ENCODE measurements at places on chromosomes 7 and 10.

GRCh38 chr7:70027867-70028266, 429.6 kb downstream of the AUTS2 start:
- DNase-seq = no peak

DNA sequence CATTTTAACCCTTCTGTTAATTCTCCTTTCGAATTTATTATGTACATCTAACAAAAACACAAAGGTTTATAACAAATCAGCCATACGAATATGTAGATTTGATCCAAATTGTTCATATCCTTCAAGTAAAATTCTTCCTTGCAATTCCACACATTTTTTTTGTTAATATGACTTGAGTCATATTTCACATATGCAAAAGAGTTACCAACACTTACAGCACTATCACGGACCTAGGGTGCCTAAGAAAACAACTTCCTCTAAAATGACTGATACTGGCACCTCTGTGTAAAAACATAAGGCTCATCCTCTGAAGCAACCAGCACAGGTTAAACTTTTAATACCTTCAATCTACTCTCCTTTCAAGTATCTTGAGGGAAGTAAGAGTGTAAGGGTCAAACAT, 451.8 kb downstream of the SEMA3D start:
- DNase-seq = no peak

- no peak for DNase-seq
Observed at GRCh38 chr10:17655567-17656146, 11.7 kb downstream of the STAM start.

GRCh38 chr10:84026821-84027257, 112.5 kb upstream of the GHITM start:
- no peak for DNase-seq

- no peak for DNase-seq
Observed at GRCh38 chr10:67110286-67110685, 184.4 kb downstream of the LRRTM3 start.

DNA sequence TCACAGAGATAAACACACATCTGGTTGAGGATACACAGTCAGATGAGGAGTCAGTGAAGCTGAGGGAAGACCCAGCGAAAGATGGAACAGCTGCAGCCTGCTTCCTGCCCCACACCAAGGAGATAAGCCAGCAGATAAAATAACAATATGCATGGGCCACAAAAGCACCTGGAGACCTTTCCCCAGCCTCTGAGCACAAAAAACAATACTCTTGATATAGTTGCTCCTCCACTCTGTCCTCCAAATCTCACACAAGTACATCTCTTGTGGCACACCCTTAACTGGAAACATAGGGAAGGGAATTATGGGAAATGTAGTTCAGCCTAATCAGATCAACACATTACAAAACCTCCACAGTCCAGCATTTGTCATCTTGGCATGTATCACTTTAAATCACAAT, 9.7 kb upstream of the FHIP2A start:
- DNase-seq = no peak

DNA sequence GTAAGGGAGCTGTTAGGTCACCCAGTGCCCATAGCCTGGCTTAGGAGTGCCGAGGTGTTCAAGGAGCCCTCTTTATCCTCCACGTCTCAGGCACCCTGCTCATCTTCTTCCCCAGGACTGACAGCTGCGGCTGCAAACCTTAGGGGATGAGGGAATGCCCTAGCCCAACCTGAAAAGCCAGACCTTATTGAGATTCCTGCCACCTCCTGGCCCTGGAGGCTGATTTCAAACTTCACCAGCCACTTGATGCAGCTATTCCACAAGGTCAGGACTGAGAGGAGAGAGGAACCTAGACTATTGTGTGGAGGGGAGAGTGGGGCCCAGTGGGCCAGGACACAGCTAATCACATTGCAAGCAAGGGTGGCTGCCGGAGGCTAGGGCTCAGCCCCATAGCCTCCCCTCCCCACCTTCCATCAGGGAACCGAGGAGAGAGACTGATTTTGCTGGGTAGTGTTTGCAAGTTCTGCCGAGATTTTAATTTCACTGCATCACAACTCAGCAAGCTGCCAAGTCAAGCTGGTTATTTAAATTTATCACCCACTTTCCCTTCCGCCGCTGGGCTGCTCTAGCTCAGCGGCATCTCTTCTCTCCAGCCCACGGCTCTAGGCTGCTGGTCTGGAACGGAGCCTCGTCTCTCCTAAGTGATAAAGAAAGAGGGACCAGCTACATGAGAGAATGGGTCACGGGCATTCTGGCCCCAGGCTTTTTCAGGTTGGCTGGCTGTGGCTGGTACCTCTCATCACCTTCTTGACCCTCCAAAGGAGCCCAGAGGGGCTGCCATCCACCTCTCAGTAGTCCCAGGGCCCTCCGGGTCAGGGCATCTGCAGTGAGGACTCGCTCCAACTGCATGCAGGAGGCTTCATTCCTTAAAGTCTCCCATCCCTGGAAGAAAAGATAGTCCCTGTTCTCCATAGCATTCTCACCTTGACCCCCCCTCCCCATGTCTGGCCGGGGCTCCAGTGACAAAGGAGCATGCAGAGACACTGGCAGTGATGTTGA, 66.7 kb downstream of the PAX2 start:
- no peak for DNase-seq

- no peak for DNase-seq
Observed at GRCh38 chr7:119606297-119606696, 666.7 kb upstream of the KCND2 start.

DNA sequence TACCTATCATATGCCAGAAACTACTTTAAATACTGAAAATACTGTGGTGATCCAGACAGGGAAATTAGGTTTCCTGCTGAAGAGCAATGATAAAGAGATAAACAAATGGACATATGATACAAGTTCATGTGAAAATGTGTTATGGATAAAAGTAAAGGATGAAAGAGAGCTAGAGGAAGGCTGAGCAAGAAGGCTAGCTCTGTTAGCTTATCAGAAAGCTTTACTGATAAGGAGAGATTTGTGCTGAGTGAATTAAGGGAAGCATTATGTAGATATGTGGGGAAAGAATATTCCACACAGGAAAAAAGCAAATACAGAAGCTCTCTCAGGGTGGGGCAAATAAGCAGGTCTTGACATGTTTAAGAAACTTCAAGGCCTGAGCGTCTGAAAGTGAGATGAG, 308.4 kb downstream of the HDAC9 start:
- no peak for DNase-seq

DNA sequence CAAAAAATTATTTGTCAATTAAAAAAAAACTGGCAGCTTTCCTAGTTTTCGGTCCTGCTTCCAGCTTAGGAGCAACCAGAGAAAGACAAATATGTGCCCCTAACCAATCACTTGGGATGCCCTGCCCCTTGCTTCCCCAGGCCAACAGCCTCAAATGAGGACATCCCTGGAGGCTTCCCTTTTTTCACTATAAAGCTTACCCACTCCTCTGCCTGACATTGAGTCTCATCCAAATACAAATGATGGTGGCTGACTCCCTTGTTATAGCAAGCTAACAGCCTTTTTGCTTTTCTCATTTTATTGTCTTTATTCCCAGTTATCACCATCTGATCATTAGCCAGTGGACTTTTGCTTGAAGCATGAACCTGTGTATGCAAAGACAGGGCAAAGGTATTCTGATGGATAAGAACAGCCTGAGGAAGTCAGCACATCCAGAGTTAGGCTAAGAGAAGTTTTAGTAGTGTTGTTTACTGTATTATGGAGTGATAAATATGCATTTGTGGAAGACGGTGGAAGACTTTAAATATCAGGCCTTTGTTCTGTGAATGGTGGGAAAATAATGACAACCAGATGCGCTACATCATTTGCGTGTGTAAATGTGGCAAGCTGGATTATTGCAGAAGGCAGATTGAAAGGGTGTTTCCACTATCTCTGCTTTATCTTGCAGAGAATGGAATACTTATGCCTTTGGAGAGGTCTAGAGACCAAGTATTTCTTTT, 1.7 kb upstream of the CCM2 start:
- DNase-seq = no peak

DNA sequence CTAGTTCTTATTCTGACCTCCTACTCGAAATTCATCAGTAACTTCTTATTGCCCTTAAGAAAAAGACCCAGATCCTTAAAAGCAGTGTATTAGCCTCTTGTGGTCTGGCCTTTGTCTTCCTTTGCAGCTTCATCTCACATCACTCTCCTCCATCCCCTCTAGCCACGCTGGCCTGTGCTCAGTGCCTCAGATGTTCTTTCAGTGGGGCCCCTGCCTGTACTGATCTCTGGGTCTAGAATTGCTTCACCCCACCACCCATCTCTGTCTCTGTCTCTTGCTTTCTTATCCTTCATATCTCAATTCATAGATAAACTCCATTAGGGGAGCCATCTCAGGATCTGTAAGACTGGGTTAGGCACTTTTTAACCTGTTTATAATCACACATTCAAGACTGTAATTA, 1178.5 kb upstream of the C7orf33 start:
- DNase-seq = no peak

DNA sequence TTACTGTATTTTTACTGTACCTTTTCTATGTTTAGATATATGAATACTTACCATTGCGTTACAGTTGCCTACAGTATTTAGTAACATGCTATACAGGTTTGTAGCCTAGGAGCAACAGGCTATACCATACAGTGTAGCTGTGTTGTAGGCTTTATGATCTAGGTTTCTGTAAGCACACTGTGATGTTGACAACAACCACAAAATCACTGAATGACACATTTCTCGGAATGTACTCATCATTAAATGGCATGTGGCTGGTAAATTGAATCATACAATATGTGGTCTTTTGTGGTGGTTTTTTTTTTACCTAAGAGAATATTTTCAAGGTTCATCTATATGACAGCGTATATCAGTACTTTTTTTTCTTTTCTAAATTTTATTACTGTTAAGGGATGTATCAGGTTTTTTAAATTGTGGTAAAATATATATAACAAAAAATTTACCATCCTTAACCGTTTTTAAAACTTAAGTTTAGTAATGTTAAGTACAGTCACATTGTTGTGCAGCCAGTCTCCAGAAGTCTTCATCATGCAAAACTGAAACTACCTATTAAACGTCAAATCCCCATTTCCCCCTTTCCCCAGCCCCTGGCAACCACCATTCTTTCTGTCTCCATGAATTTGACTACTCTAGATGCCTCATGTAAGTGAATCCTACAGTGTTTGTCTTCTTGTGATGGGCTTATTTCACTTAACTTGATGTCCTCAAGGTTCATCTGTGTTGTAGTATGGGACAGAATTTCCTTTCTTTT, 21.5 kb downstream of the BTAF1 start:
- DNase-seq = no peak

GRCh38 chr10:5625992-5626777, 40.2 kb downstream of the ASB13 start:
- DNase-seq = no peak

- DNase-seq = no peak
Observed at GRCh38 chr7:21867226-21867625, 78.5 kb downstream of the CDCA7L start.

- DNase-seq = no peak
Observed at GRCh38 chr10:124601431-124602120, 140.0 kb downstream of the LHPP start.

DNA sequence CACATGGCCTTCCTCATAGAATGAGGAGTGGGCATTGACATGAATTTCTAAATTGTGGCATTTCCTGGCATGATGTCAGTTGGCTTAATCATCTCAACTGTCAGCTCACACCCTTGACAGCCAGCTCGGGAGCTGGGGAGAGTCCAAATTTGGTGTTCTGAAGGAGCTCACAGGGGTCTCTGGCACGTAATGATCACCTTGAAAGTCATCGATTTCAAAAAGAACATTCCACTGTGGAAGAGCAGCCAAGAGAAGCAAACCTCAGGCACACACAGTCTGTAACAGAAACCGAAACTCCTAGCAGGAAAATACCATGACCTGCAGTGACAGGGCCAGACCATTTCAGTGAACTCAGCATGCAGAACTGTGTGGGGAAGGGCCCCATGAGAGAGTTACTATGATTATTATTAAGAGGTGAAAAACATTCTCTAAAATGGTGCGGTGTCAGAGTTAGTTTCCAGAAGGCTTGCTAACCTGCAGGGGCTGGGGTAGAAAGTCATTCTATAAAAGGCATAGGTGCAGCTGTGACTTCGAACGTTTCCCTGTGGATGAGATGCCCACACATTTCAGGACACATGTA, 26.4 kb upstream of the KLF6 start:
- no peak for DNase-seq

DNA sequence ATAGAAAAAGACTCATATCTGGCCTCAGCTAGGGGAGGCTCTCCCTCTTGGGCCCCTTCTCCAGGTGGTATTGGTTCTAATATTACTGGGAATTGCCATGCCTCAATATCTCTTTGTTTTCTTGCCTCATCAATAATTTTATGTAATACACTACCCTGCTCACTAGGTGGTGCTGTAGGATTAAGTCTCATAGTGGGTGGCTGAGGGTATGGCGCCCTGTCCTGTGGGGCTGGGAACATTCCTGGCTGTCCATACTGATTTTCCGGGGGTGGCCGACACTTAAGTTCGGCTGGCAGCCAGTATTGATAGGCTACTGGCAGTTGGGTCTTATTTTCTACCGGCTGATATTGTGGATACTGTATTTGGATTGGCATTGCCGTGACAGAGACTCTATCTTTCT, 9.0 kb upstream of the TAS2R3 start:
- DNase-seq = no peak

DNA sequence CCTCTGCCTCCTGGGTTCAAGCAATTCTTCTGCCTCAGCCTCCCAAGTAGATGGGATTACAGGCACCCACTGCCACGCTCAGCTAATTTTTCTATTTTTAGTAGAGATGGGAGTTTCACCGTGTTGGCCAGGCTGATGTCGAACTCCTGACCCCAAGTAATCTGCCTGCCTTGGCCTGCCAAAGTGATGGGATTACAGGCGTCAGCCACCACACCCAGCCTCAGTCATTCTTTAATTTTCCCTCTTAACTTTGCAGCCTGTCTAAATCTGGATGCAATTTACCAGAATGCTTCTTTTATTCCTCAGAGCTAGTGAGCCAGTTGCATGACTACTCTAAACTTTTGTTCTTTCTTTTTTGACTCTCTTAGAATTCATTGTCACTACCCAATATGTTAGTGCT, 90.5 kb upstream of the CSTF2T start:
- DNase-seq = no peak

GRCh38 chr7:36057323-36057722, 95.7 kb upstream of the EEPD1 start:
- no peak for DNase-seq

DNA sequence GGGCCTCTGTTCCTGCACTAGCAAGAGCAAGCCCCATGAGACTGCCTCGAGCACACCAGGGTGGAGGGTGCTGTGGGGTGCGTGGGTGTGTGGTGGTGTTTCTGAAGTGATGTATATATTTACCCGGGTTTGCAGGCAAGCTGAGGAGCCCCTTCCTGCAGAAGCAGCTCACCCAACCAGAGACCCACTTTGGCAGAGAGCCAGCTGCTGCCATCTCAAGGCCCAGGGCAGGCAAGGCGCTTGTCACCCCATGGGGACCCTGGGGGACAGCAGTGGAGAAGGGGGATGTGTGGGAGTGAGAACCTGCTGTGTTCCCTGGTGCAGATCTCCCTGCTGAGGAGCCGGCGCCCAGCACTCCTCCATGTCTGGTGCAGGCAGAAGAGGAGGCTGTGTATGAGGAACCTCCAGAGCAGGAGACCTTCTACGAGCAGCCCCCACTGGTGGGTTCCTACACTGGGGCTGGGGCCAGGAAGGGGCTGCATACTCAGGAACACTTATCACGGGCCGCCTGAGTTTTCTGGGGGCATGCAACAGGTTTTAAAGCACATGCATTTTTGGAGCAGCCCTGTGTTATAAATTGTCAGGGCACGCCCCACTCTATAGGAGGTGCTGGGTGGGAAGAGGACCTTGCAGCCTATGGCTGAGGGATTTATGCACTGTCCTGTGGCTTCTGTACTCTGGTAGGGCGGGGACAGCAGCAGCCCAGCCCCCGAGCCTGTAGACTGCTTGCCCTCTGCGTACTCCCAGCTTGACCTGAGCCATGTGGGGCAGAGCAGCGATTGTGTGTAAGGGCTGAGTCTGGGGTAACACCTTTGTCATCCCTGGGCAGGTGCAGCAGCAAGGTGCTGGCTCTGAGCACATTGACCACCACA, 5.9 kb downstream of the PGAM2 start:
- DNase-seq = no peak

All from stimulated activated CD4-positive, alpha-beta T cell treated with anti-CD3 and anti-CD28 coated beads, Interleukin-1b, Interleukin-23, amount 100 ng/mL, for 1 hour (primary cell).